ENCODE measurements at places on chromosomes 4 and X.

GRCh38 chr4:3712112-3712805 lies 53.9 kb upstream of the ADRA2C start:
- no peak for DNase-seq

DNA sequence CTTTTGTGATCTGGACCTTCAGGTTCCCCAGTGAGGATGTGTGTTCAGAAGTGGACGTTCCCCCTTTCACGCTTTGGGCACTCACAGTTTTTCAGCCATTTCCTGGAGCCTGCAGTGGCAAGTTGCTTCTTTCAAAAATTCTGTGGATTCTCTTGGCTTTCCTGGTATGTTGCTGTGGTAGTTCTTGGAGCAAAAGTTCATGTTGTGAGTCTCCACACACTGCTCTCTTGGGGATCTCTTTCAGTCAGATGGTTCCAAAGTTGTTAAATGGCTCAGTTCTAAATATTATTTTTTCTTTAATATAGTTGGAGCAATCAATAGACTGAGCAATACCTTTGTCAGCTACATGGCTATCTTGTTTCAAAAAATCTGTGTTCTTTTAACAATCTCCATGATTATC lies 28.5 kb upstream of the BANK1 start:
- no peak for DNase-seq

DNA sequence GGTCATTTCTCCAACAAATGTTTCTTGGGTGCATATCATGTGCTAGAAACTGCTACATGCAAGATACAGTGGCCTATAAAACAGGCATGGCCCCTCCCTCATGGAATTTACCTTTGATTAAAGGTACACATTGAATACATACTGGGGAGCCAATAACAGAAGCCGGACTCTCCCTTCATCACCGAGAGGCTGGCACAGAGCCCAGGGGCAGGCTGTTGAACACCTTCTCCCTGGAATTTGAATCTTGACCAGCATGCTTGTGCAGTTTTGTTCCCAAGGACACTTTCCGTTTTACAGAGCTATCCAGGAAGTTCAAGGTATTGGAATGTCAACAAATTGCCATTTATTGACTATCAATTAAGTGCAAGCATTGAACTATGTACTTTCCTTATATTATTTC lies 33.2 kb downstream of the PPARGC1A start:
- no peak for DNase-seq

DNA sequence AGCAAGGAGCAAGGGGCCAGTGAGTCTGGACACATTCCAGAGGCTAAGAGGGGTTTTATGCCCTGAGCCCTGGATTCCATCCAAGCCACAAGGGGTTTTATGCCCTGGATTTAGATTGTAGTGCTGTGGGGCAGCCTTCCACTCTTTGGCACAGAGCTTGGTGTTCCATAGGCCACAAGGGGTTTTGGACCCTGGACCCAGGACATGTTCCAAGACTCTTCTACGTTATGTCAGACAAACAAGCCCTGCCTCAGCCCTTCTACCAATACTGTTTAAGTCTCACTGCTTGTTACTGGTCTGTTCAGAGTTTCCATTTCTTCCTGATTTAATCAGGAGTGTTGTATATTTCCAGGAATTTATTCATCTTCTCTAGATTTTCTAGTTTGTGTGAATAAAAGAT lies 12.8 kb upstream of the SCARB2 start:
- no peak for DNase-seq

- DNase-seq = no peak
These were observed 153.6 kb downstream of the RBMX2 start for GRCh38 chrX:130555341-130555740.

- no peak for DNase-seq
These were observed 899.5 kb upstream of the INTU start for GRCh38 chr4:126733301-126733700.

DNA sequence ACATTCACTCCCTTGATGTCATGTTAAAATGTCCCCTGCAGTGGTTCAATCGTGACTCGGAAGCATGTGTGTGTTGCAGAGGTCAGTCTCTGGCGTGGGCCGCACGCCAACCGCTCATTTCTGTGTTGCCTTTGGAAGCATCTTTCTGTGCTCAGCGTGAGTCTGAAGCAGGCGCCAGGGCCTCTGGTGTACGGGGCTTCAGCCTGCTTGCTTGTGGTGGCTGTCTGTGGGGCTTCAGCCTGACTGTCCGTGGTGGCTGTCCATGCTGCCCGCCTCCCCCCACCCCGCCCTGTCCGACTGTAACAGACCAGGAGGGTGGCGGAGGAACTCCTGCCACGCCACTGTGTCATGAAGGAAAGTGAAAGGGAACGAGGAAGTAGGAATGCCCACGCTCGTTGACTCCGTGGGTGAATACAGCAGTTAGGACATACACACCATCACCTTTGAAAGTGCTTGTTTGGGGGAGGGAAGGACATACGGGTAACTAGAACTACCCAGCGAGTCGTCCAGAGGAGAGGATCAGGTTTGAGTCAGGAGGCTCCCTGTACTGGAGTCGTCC lies 14.7 kb upstream of the CLCN4 start:
- DNase-seq = no peak
